ENCODE measurements at places on chromosomes 7 and 10.
A peak's percentile ranks its signal among the peaks of the same experiment; 100 is the strongest.

DNA sequence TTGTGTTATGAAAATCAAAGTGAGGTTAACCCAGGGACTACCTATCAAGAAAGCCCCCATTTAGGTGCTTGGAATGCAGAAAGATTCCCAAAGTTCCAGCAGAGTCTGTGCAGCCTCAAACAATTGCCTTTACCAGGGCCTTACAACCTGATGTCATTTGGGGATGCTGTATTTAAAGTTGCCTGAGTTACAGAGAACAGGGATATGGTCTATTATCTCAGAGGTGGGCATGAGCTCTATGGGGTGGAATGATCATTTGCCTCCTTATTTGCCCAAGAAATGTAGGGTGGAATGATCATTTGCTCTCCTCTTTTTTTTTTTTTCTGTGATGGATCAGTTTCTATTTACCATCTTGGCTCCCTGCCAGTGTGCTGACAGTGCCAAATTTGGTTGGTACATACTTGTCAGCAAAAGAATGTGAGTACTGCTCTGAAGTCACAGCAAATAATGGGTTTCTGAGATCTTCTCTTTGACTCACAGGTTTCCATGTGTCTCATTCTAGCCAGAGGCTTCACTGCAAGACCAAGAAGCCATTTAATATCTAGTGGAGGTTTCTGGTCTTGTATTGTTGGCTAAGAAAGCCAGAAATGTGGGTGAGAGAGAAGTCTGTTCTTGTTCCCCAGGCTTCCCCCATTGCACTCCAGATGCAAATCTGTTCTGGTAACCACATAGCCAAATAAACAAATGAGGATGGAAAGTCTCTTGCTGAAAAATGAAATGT, 45.5 kb upstream of the ZNRF2 start:
- DNase-seq: peak; percentile 82

DNA sequence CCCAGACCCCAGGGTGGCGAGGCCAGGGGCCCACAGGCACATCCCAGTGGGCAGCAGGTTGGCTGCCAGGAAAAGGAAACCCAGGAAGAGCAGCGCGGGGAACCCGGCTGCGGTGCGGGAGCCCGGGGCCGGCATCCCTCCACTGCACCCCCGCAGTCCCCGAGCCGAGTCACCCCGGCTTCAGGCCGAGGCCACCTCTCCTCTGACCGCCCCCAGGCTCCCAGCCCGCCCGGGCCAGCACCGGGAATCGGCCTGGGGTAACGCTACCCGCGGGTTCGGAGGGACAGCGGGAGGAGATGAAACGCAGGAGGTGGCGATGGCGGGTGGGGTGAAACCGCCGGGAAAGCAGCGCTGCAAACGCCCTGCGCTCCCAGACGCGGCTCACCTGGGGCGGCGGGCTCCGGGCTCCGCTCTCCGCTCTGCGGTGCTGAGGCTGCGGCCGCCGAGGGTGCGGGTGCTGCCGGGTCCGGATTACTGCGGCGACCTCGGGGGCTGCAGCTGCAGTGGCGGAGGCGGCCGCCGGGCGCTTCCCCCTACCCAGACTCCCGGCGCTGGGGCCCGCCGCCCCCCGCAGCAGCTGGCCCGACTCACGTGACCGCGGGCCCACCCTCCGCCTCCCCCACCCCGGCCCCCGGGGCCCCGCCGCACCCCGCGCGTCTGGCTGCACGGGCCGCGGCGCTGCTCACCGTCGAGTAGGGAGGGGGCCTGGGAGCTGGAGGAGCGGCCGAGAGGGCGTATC, at the start of gene SCRN1:
TSS of gene SCRN1 (minus strand) at position 545 of the 739 bp plus-strand sequence. CDS start 20,734 bp downstream, outside the sequence.
- peak; percentile 77 for DNase-seq

DNA sequence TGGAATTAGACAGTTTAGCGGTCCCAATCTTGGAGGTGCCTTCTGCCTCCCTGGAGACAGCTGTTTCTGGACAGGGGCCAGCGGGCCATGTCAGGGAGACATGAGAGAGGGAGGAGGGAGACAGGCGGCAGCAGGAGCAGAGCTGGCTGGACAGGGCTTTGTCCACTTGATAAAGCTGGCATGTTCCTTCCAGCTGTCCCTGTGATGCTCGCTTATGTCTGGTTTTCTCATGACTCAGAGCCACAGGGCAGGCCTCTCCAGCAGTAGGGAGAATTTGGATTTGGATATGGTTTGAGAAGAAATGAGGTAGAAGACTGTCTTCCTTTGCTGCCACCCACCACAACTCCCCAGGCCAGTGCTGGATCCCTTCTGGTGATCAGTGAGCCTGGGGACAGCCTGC, 51.7 kb upstream of the SORCS3 start:
- no peak for DNase-seq

DNA sequence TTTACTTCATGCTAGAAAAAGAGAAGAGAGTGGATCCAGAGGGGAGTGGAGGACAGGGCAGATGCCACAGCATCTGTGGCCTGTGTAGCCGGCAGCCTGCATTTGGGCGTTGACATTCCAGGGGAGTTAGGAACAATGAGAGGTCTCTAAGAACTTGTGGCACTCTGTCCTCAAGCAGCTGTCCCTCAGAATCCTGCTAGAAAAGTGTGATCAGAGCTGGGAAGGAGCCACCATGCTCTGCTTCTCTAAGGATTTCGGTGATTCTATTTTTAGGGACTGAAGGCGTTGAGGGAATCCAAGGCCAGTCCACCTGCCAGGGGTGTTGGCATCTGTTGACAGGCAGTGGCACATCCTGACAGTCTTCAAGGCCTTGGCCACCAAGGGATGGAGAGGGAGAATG, 7.6 kb downstream of the LRIT2 start:
- DNase-seq: no peak

- peak; percentile 87 for DNase-seq
These were observed 2.6 kb downstream of the LDB1 start for GRCh38 chr10:102117391-102118159.

- no peak for DNase-seq
These were observed 282.1 kb upstream of the PPP2R2D start for GRCh38 chr10:131618587-131619267.

- DNase-seq: no peak
These were observed 70.9 kb downstream of the CDK1 start for GRCh38 chr10:60849217-60849616.

DNA sequence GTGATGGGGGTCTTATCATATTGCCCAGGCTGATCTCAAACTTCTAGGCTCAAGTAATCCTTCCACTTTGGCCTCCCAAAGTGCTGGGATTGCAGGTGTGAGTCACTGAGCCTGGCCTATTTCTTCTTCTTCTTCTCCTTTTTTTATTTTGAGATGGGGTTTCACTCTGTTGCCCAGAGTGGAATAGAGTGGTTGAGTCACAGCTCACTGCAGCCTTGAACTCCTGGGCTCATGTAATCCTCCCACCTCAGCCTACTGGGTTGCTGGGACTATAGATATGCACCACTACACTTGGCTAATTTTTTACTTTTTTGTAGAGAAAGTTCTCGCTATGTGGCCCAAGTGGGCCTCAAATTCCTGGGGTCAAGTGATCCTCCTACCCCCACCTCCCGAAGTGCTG, 124.3 kb downstream of the SKIDA1 start:
- no peak for DNase-seq

Data from NAMALWA (cell line).